ENCODE measurements at places on chromosomes 12 and 14.

DNA sequence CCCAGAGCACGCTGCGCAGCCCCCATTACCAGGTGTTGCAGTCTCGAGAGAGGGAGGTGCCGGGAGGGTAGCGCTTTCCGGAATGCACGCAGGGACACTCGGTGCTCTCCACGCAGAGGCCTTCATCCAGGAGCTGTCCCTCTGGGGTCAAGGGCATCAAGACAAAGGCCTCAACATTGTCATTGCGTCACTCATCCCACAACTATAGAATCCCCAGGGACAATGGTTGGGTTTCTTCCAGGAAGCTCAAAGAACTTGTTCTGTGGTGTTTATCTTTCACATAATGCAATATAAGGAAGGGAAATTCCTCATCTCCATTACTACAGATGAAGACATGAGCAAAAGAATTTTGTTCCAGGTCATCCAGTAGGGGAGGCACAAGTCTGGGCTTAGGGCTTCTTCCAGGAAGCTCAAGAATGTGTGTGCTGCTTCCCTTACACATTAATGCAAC is 52.1 kb downstream of the VWF start:
- no peak for DNase-seq

- no peak for DNase-seq
These were observed 352.6 kb downstream of the RAD51B start for GRCh38 chr14:68172216-68172615.

DNA sequence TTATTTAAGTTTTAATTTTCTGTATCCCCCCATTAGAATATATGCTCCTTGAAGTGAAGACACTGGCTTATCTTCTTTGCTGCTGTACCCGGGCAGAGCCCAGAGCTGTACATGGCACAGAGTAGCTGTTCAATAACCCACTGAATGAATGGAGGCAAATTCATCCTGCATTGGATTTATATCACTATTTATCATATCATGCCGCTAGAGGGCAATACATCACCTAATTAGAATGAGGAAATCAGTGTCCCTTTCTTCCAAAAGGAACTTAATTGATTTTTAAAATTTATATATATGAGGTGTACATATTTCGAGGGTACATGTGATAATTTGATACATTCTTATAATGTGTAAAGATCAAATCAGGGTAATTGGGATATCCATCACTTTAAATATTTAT is 89.2 kb upstream of the TMEM260 start:
- peak; percentile 39 for DNase-seq

- DNase-seq = no peak
These were observed 13.3 kb upstream of the KLHDC2 start for GRCh38 chr14:49754570-49755097.

- DNase-seq = peak; percentile 4
These were observed 2.6 kb upstream of the NOS1 start for GRCh38 chr12:117363953-117364486.
